ENCODE measurements at places on chromosomes 12 and 14. TPM values are rescaled to one million over a fixed set of nuclear protein-coding genes. Genes with fewer than 3 reads are reported as not detected.

Gene TTC9
- total RNA-seq: 8.2 TPM

Gene STYK1
- not detected for total RNA-seq

Gene COL2A1
- not detected for total RNA-seq

Gene PIANP
- total RNA-seq: 1.9 TPM

Gene COCH
- total RNA-seq: not detected

Gene DDX47
- 135 TPM for total RNA-seq

Gene OR4M1
- not detected for total RNA-seq

Gene LMO3
- not detected for total RNA-seq

Gene CLEC7A
- 8.2 TPM for total RNA-seq

Gene HSP90B1
- total RNA-seq: 429 TPM

Gene EEF1AKMT3
- 4.0 TPM for total RNA-seq

Gene GPR84
- total RNA-seq: 0.57 TPM

Gene PROX2
- total RNA-seq: not detected

Gene IFNG-AS1
- 0.42 TPM for total RNA-seq

Gene KLHL33
- 0.47 TPM for total RNA-seq

Gene PCED1B
- total RNA-seq: 48.6 TPM

Gene PTGDR
- 2.5 TPM for total RNA-seq

Gene KTN1
- total RNA-seq: 83.5 TPM

Gene CD69
- 1,104 TPM for total RNA-seq

Gene CACNA1C
- 0.18 TPM for total RNA-seq

Gene IL26
- total RNA-seq: 0.52 TPM

Gene CPNE6
- total RNA-seq: not detected

Gene OTX2
- not detected for total RNA-seq

Gene NXPH4
- not detected for total RNA-seq

Gene CIT
- total RNA-seq: 2.5 TPM

Gene ACVRL1
- total RNA-seq: not detected

Gene PTCSC3
- not detected for total RNA-seq

Gene SERPINA1
- total RNA-seq: 3.5 TPM

Gene SLC5A8
- total RNA-seq: not detected

Gene C12orf60
- 0.27 TPM for total RNA-seq

Gene OR4E2
- not detected for total RNA-seq

Gene SGPP1
- total RNA-seq: 13.6 TPM

Gene AQP2
- not detected for total RNA-seq

Gene GALNT8
- total RNA-seq: 1.4 TPM

Gene NKX2-1
- total RNA-seq: not detected

Gene IRAK3
- total RNA-seq: 1.5 TPM
